ENCODE measurements at places on chromosomes 16 and 17. TPM values are rescaled to one million over a fixed set of nuclear protein-coding genes. Genes with fewer than 3 reads are reported as not detected.

The MPP3 gene
- total RNA-seq: 4.9 TPM

The CCL5 gene
- total RNA-seq: 0.17 TPM

The PPP1R27 gene
- total RNA-seq: not detected

The CCL17 gene
- total RNA-seq: not detected

The KRT13 gene
- total RNA-seq: not detected

The METTL2A gene
- total RNA-seq: 18.1 TPM

The CLDN6 gene
- total RNA-seq: not detected

The ACSM5 gene
- 2.0 TPM for total RNA-seq

The CHD9NB gene
- total RNA-seq: 1.9 TPM

The SLC6A2 gene
- total RNA-seq: not detected

The ARL5C gene
- total RNA-seq: not detected

The TNP2 gene
- not detected for total RNA-seq

The MPO gene
- total RNA-seq: not detected

The ABCC11 gene
- total RNA-seq: not detected

The SMPD3 gene
- 0.17 TPM for total RNA-seq

The TTYH2 gene
- 0.70 TPM for total RNA-seq

The CRHR1 gene
- not detected for total RNA-seq

The FXR2 gene
- 38.8 TPM for total RNA-seq

The MYH3 gene
- total RNA-seq: 0.34 TPM

The MMP28 gene
- 38.1 TPM for total RNA-seq

All from dermis blood vessel endothelial cell (primary cell).